Right ventricle myocardium superior (tissue), 1 donor: ENCODE measurements at places on chromosomes 2 and 18. TPM values are rescaled to one million over a fixed set of nuclear protein-coding genes. Genes with fewer than 3 reads are reported as not detected.

The UGT1A4 gene
- not detected for total RNA-seq

GRCh38 chr2:137607722-137608318 lies 356.5 kb upstream of the HNMT start:
- DNase-seq: no peak

GRCh38 chr2:109300582-109300981 lies 171.6 kb downstream of the SH3RF3 start:
- peak; percentile 13 for DNase-seq

- no peak for DNase-seq
Measured at GRCh38 chr2:174979996-174980395, 25.2 kb downstream of the CHN1 start.

The SYT4 gene
- total RNA-seq: not detected

The PCARE gene
- 0.67 TPM for total RNA-seq

The RNF103 gene
- total RNA-seq: 51.7 TPM

DNA sequence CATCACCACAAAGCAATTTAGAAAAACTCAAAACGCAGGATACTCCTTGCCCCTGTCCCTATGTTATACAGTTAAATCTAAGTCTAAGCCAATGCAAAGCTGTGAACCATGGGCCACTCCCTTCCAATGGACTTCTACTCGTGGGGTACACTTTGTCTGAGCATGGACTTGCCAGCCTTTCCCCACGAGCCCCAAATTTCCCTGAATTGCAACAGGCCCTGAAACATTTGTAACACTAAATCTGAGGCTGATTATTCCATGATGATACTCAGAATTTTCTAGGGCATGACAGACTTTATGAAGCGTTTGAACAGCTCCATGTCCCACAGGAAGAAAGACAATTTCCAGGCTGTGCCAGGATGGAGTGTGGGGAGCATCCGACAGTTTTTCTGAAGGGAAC lies 189.6 kb downstream of the TXNL1 start:
- no peak for DNase-seq

GRCh38 chr2:191999101-191999841 lies 152.4 kb upstream of the CAVIN2 start:
- no peak for DNase-seq

The ALPG gene
- not detected for total RNA-seq

The MAP3K20 gene
- 402 TPM for total RNA-seq

The UGT1A7 gene
- not detected for total RNA-seq

The IKZF2 gene
- total RNA-seq: 4.3 TPM

DNA sequence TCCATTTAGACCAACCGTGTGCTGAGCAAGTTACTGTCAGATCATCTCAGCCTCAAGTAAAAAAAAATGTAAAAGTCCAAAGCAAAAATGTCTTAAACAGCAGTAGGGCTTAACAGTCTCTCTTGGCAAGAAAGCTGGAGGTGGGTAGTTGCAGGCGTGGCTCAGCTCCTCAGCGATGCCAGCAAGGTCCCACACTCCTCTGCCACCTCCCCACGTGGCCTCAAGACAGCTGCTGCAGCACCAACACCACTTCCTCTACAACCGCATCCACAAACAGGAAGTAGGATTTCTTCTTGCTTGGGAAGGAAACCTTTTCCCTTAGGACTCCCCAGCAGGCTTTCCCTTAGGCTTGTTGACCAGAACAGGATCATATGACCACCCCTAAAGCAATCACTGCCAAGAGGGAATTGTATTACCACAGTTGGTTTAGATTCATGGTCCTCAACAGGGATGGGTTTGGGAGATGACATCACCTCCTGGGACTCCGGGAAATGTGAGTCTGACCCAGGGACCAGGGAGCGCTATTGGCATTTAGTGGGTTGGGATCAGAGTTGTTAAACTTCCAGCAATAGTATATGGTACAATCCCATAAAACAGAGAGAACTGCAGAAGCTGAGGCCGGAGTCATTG lies 97.1 kb downstream of the MAPK4 start:
- DNase-seq: no peak

DNA sequence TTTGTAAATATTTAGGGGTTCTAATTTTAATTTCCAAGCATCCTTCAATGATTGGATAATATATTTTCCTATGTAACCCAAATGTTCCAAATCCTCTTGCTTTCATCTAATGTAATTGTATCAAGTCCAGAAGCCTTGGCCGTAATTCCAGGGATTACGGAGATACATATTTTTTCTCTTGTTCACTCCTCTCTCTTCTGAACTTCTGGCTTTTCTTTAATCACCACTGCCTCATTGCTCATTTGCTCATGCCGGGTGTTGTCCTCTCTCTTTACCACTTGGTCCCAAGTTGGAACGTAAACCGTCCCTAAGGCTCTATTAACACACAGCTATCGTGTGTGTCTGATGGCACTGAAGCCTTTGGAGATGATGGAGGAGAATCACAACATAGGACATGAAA lies 188.7 kb upstream of the COL3A1 start:
- DNase-seq: no peak

The ITGA4 gene
- total RNA-seq: 0.89 TPM

- no peak for DNase-seq
Measured at GRCh38 chr18:32550963-32551362, 80.3 kb upstream of the GAREM1 start.

DNA sequence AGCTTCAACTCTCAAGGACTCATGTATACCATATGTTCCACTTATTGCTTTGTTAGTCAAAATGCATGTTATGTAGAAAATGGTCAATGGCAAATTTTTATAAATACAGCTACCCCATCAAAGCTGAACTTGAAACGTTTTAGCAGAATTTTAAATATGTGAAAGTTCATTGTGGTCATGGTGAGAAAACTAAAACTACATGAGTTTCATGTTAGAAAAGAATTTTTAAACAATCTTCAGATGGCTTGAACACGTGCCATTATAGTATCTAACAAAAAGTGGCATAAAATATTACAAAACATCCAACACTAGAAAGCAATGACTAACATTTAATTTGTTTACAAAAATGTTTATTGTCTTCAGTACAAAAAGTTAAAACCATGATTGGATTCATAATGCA lies 246.0 kb upstream of the KCNJ3 start:
- DNase-seq: no peak

The PARD6G gene
- total RNA-seq: 1.7 TPM

DNA sequence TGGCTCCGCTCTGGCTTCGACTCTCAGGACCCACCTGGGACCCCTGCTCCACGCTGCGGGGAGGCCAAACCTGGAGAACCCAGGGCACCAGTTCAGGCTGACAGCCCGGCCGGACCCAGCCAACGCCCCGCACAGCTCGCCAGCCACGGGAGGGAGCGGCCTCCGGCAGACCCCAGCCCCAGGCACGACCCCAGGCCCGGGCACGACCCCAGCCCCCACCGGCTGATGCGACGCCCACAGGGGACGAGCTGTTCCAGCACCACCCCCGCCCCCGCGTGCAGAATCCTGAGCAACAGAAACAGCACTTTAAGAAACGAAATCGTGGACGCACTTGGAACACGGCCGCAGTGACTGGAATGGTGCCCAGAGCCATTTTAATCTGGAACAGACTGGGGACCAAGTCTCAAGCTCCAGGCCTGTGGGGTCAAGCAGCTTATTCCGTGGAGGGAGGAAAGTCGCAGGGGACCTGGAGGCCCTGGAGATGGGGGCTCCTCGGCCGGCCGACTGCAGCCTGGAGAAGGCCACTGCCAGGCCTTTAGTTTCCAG lies 74.2 kb downstream of the MBP start:
- peak; percentile 84 for DNase-seq

The ADRA2B gene
- total RNA-seq: 6.4 TPM

- no peak for DNase-seq
Measured at GRCh38 chr2:118773826-118774225, 73.6 kb downstream of the EN1 start.

DNA sequence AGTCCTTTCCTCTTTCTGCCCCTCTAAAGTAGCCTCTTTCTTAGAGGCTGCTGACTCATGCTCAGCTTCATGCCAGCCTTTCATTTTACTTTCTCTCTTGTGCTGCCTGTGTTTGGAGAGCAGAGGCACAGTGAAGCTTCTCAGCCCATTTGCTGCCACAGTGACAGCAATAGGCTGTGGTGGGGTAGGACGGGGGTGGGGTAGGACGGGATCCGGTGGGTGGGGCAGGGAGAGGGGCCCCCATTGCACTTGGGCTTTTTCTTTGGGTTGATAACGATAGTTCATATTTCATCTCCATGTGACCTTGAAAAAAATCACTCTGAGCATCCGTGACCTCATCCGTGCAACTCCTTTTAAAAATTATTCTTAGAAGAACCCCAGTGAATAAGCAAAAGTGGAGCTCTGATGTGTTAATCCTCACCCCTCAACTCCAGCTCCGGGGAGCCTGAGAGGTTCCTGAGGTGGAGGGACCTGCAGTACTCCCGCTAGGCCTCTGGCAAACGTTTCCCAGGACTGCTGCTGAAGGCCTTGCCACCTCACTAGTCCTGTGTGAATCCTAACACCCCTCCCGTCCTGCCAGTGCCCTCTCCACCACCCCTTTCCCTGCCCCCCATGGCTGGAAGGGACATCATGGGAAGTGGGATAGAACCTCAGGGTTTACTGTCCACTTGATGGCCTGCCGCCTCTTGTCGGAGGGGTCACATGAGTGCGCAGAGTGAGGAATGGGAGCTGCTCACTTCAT lies 70.8 kb downstream of the INPP4A start:
- DNase-seq: no peak

The SERPINE2 gene
- total RNA-seq: 6.0 TPM

DNA sequence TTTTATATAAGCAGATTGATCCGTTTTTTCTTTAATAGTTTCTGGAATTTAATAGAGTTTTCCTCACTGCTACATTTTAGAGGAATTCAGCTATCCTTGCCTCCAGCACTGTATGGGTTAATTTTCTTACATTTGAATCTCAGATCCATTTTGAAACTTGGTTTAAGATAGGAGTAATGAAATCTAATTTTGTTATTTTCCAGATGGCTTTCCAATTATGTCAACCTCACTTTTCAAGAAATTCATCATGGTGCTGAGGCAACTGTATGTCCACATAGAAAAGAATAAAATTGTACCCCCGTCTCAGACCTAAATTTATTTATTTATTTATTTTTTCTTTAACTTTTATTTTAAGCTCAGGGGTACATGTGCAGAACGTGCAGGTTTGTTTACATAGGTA lies 105.1 kb downstream of the EPB41L5 start:
- no peak for DNase-seq

The EMILIN1 gene
- 17.4 TPM for total RNA-seq

The INO80B gene
- total RNA-seq: 19.6 TPM

The KYNU gene
- total RNA-seq: 1.3 TPM

The LAMA3 gene
- total RNA-seq: 3.3 TPM

DNA sequence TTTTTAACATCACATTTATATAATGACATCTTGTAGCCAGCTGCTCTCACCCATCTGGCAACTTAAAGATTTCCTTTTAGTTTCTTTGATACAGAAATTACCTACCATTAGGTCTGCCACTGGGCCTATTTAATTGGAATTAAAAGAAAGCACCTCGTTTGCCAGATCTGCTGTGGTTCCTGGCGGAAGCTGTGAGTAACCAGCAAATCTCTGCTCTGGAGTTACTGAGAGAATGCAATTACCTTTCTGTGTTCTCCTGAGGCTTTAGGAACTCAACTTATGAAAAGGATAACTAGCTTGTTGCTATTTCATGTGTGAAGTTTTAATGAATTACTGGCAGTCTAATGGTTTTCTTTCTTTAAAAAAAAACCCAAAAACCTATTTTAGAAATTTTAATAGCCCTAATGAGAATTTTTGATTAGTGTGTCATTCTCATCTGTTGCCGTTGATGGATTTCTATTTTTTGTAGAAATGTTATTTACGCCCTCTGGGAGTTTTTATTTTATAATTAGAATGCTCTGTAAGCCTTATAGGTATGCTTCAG lies 69.7 kb upstream of the LYPD6B start:
- no peak for DNase-seq

GRCh38 chr2:192657362-192657761 lies 462.6 kb upstream of the TMEFF2 start:
- DNase-seq: no peak

The MTX2 gene
- total RNA-seq: 50.3 TPM

DNA sequence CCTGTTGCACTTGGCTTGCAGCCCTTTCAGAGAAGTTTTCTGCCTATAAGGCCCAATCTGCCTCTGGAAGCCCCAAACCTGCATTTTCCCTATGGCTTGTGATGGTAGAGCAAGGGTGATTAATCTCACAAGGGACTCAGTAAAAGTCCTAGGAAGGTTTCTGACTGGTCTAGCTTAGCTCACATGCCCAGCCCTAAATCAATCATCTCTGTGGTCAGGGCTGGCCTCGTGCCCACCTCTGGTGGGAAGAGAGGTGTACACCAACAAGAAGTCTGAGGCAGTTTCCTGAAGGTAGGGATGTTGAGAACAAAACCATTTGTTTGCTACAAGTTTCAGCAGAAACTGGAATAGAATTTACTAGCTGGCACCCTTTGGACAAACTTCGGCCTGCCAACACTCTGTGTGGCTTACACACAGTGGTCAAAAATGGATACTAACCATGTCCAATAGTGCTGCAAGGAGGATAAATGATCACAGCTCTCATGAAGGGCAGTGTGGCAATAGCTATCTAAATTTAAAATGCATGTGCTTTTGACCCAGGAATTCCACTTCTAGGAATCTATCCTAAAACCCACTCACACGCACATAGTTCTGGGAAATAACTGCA lies 96.4 kb downstream of the EN1 start:
- DNase-seq: no peak

DNA sequence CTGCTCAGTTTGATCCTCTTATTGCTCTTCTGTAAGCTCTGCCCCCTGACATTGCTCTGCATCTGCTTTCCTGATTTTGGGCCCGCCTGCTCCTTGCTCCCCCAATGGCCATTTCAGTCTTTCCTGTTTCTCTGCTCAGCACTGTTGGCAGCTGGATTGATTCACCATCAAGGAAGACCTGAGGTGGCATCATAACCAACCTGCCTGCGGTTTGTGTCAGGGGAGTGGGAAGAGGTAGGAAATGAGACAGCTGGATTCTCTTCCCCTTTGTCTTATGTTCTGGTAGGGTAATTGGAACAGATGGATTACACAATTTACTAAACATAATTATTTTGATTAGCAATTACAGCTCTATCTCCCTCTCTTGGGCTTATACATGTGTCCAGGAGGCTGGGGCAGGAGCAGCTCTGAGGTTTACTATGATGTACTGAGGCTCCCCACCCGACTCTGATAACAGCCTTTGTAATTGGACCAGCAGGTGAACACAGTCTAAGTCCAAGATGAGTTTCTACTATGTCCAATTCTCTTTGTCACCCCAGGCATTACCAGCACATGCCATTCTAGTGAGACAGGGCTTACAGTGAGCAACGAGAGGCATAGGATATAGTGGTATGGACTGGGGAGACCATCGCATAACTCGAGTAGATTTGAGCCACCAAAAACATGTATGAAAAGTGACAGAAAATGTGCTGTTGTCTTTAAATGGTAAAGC lies 151.8 kb upstream of the MMADHC start:
- DNase-seq: no peak

The ALPP gene
- total RNA-seq: not detected

The OSR1 gene
- 5.4 TPM for total RNA-seq

GRCh38 chr2:239120664-239121063 lies 272.8 kb downstream of the TWIST2 start:
- no peak for DNase-seq
